ENCODE measurements at places on chromosomes 12 and 14. TPM values are rescaled to one million over a fixed set of nuclear protein-coding genes. Genes with fewer than 3 reads are reported as not detected.

DNA sequence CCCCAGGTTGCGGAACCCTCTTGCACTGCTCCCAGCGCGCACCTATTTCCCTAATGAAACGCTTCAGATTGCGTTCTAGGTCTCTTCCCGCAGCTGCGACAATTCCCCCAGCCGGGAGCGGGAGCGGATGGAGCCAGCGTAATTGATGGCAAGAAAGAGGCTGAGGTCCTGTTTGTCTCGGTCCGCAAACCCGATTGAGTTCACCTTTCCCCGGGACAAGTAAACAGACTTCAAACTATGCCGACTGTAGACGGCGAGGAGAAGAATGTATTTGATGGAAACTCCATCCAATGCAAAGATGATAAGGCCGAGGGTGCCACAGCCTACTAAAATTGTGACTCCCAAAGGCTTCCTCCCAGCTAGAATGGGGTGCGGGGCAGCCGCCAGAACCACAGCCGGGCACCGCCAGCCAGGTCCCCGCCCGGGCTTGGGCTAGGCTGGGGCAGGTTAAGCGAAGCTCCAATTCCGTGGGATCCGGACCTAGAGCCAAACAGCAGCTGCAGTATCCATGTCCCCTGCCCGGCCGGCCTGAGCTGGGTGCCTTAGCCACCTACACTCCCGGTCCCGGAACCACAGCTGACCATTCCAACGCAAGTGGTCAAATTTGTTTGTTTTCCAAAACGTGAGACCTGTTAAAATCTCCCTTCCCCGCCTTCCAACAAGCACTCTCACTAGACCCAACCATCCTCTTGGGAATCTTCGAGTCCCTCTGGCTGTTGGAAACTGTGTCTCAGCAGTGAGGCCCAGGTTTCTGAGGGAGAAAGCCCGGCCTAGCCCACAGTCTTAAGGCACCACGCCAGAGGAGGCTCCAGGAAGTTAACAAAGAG lies 5.5 kb downstream of the NKX2-1 start:
- DNase-seq: no peak

DNA sequence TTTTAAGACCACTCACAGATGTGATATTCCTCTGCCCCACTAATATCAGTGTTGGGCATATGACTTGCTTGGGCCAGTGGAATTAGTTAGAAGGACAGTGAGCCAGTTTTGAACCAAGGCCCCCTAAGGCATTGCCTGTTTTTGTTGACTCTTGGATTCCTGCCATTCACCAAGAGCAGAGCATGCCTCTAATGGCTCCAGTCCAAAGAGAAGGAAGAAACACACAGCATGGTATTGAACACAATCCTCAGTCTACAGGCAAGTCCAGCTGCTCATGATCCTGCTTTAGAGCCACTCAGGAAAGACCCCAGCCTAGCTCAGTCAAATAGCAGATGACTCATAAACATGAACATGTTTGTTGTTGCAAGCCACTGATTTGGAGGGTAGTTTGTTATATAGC lies 1201.5 kb downstream of the BCL11B start:
- peak; percentile 40 for DNase-seq

DNA sequence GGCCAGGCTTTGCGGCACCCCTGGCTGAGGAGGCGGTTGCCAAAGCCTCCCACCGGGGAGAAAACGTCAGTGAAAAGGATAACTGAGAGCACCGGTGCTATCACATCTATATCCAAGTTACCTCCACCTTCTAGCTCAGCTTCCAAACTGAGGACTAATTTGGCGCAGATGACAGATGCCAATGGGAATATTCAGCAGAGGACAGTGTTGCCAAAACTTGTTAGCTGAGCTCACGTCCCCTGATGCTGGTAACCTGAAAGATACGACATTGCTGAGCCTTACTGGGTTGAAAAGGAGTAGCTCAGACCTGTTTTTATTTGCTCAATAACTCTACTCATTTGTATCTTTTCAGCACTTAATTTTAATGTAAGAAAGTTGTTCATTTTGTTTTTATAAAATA lies 9.9 kb downstream of the DYRK2 start:
- no peak for DNase-seq

DNA sequence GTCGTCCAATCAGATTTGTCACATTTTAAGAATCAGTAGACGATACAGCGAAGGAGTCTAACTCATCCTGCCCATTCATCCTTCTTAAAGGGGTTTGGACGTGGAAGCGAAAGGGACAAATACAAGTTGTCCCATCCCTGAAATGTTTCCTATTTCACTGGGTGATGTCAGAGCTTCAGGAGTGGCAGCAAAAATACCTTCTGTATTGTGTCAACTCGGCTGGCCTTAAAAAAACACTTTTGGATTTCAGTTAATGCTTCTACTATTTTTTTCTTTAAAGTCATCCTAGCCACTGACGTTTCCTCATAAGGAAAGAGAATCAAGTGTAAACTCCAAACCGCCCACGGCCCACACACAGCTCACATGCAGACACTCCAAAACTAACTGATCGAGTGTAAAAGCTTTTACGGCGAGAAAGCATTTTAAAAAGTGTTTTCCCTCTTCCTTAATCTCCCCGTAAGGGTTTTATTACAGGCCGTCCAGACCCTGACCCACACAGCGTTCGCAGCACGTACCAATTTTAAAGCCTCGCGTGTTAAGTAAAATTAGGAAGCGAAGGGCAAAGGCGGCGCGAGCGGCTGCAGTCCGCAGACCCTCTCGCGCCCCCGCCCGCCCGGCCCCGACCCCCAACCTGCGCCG lies 593 bp downstream of the CFL2 start:
- peak; percentile 40 for DNase-seq

- DNase-seq: no peak
Measured at GRCh38 chr14:105312973-105313372, 1.6 kb upstream of the PACS2 start.

Gene TEX22
- 2.1 TPM for total RNA-seq

GRCh38 chr14:97251491-97252155 lies 454.4 kb downstream of the VRK1 start:
- no peak for DNase-seq

DNA sequence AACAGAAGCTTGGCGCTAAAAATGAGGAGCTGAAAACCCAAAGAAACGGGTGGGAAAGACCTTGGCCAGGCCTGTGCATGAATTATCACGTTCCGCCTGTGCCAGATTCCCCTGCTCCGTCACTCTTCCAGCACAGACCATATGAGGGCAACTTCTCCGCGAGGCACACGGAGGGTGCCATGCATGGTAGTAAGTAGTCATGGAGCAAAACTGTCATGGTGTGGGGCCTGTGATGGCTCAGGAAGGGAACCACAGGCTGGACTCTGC lies 148.2 kb downstream of the ANO2 start:
- DNase-seq: no peak

DNA sequence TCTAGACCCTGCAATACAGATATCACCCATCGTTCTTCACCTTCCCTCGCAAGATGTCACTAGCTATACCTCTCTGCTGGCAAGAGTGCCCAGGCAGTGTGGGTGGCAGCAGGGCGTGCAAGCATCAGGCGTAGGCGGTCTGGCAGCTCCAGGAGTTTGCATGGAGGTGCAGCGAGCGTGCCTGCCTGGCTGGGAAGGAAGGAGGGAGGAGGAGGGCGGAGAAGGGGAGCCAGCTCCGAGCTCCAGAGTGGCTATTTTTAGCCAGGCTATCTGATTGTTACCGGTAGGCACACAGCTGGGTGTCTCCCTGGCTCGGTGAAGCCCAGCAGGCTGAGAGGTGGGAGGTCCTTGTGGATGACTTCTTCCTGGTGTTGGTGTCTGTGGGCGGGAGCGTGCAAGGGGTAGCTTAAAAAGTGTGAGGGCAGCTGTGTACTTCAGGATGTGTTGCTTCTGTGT lies 6.2 kb downstream of the FOXJ2 start:
- peak; percentile 75 for DNase-seq

GRCh38 chr12:62562846-62563245 lies 96.2 kb downstream of the MON2 start:
- no peak for DNase-seq

Measured in A673 (cell line).